Progenitor cell of endocrine pancreas (in vitro differentiated cells): ENCODE measurements at places on chromosomes 6 and 20. TPM values are rescaled to one million over a fixed set of nuclear protein-coding genes. Genes with fewer than 3 reads are reported as not detected.

The HDGFL1 gene
- total RNA-seq = not detected in 2 replicates

GRCh38 chr6:169009628-169010027 is 244.0 kb downstream of the THBS2 start:
- no peak overlapping the region for H3K4me3 ChIP-seq
- no peaks in the 10 kb centered on the region for H3K27me3 ChIP-seq
- no peaks in the 10 kb centered on the region for H3K4me1 ChIP-seq
- H3K36me3 ChIP-seq = no peaks in the 10 kb centered on the region

The CALHM4 gene
- not detected in 2 replicates for total RNA-seq

The HLA-DOB gene
- total RNA-seq = not detected in 2 replicates

The GGTLC1 gene
- not detected in 2 replicates for total RNA-seq

- H3K4me3 ChIP-seq = no peak overlapping the region
- DNase-seq = no peak
- H3K4me1 ChIP-seq = no peaks in the 10 kb centered on the region
- H3K36me3 ChIP-seq = peaks cover 5% of the 10 kb centered on the region
- no peaks in the 10 kb centered on the region for H3K27me3 ChIP-seq
These were observed 616.7 kb upstream of the EPHA7 start for GRCh38 chr6:94036024-94036423.

The DLK2 gene
- 0.60 and 0.73 TPM in 2 replicates for total RNA-seq

The C6orf58 gene
- total RNA-seq = not detected in 2 replicates

GRCh38 chr20:23223908-23224580 is 126.5 kb upstream of the NXT1 start:
- peaks cover 44% of the 10 kb centered on the region for H3K27me3 ChIP-seq
- no peak overlapping the region for H3K4me3 ChIP-seq
- DNase-seq = no peak
- no peaks in the 10 kb centered on the region for H3K4me1 ChIP-seq

DNA sequence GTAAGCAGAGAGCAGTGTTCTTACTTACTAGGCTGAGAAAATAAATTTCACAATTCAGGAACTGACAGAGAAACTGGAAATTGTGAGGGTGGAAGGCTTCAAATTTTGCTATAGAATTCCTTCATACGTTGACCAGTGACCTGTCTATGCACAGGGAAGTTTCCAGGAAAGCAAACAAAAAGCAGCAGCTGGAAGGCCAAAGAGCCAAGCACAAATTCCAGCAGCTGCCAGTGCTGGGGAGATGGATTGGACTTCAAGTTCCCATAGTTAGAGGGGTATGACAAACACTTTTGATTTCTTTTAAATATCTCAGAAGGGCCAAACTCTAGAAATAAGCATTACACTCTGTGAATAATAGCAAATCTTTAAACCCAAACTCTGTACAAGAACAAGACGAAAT is 299.1 kb upstream of the KCNQ5 start:
- no peaks in the 10 kb centered on the region for H3K36me3 ChIP-seq
- H3K27ac ChIP-seq = no peak overlapping the region
- H3K4me3 ChIP-seq = no peak overlapping the region
- H3K4me1 ChIP-seq = no peaks in the 10 kb centered on the region
- no peaks in the 10 kb centered on the region for H3K27me3 ChIP-seq
